NCI-H2081 (cell line): ENCODE measurements at places on chromosomes 5 and 9.

GRCh38 chr5:1484730-1485578, 38.8 kb downstream of the LPCAT1 start:
- DNase-seq: no peak

- no peak for DNase-seq
These were observed 5.3 kb downstream of the GSN start for GRCh38 chr9:121273064-121273775.

GRCh38 chr9:131299346-131299960, 9.9 kb downstream of the PLPP7 start:
- no peak for DNase-seq

GRCh38 chr5:155019601-155020226, 6.2 kb downstream of the KIF4B start:
- no peak for DNase-seq

DNA sequence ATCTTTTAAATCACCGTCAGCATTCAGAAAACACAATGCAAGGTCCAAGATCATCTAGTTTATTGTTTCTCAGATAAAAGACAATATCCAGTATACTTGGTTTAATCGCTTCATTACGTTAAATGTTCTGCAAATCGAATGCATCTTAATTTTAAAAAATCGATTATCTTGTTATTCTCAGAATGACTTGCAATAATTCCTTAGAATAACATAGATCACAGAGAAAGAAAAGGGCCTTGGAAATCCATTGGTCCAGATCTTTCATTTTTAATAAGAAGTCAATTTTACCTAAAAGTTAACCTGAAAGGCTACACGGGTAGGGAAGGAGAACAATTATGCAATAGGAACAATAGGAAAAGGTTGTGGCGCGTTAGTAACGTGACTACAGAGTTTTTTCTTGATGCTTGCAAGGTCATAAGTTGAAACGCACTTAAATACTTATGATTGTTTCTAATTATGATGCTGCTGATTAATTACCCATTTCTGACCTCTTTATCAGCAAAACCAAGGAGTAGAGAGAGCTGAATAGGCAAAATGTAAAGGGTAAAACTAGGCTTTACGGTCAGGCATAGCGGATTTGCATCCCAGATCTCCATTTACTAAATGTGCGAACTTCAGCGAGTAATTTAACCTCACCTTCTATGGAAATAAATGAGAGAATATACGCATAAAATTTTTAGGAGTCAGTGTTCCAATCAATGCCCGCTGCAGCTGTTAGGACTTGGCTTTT, 769 bp upstream of the LYRM7 start:
- no peak for DNase-seq

GRCh38 chr5:173733425-173733824, 117.0 kb upstream of the BOD1 start:
- no peak for DNase-seq

DNA sequence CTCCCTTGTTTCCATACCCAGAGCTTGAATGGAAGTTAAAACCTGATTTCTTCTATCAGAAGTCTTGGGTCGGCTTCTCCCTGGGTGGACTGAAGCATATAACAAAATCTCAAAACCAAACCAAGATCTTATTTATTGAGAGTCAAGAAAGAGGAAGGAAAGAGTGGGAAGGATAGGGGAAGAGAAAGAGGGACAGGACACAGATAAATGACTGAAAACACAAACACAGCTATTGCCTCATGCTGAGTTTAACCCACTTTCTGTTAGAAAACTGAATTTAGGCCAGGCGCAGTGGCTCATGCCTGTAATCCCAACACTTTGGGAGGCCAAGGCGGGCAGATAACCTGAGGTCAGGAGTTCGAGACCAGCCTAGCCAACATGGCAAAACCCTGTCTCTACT, 92.9 kb downstream of the PALM2AKAP2 start:
- no peak for DNase-seq

DNA sequence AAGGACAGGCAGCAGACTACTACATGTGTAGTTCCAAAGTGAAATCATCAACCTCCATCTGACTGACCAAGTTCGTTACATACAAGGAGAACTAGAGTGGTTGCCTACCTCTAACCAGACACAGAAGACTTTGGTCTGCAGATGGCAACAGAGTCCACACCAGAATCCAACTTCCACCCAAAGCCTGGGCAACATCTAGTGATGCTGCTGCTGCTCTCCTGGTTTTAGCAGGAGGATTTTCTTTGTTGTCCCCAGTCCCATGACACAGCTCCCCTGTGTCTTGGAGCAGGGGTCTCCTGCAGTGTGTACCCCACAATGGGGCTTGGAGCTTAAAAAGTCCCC, 46.4 kb upstream of the APC start:
- no peak for DNase-seq

DNA sequence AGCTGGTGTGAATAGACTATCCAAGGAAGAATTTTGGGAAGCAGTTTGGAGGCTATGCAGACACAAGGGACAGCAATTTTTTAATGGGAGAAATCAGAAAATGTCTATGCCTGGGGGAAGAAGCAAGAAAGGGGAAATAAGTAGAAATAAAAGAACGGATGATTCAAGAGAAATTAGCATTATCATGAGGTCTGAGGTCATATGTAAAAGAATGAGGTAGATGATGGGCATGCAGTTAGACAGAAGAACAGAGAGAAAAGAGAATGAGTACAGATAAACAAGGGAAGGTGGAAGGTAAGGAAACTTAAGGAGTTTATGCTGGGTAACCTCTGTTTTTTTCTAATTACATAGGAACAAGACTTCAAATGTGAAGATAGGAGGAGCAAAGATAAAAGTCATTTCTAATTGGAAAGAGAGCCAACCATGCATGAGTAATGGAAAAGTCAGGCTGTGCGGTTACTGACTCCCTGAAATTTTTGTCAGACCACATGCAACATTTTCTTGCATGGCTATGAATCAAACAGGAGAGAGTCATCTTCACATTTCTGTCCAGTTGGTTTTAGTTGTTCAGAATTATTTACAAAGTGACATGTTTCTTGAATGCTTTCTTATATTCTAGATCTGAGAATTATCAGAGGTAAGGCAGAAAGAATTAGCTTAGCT, 101.0 kb upstream of the PIK3R1 start:
- no peak for DNase-seq

DNA sequence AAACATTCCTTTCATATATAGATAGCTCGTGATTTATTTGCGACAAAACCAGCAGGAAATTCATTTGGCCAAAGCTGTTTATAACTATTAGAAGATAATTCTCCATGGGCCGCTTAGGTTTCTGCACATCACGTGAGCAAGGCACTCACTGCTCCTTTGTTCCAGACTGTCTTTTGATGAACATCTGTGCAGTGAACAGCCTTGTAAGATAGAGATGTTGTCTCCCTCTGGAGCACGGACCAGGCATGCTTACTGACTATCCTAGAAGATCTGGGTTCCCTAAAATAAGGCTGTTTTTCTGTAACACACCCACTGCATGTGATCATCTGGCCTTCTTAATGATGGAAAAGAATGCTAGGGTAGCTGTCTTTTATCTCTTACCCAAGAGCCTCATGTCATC, 30.9 kb downstream of the YIPF5 start:
- no peak for DNase-seq

DNA sequence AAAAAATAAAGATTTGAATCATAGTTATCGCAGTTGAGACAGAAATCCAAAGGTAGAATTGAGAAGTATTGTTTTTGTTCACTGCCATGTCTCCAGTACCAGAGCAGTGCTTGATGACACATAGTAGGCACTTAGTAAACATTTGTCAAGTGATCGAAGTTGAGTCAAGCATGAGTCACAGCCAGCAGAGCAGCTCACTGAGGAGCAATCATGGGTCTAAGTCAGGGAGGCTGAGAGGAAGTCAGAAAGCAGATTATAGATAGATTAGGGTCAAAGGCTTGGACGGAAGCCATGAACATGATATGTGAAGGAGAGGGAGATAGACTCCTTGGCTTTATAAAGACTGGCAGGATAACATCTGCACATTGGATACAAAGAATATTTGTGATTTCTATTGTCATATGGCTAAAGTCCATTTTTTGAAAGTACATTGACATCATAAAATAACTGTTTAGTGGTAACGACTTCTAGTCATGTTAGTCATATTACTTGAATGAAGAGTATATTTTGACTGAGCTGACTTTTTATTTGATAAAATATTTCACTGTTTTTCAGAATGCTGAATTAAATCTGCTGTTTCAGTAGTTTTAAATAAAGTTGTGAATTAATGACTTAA, 168.5 kb downstream of the RAB3C start:
- DNase-seq: no peak

DNA sequence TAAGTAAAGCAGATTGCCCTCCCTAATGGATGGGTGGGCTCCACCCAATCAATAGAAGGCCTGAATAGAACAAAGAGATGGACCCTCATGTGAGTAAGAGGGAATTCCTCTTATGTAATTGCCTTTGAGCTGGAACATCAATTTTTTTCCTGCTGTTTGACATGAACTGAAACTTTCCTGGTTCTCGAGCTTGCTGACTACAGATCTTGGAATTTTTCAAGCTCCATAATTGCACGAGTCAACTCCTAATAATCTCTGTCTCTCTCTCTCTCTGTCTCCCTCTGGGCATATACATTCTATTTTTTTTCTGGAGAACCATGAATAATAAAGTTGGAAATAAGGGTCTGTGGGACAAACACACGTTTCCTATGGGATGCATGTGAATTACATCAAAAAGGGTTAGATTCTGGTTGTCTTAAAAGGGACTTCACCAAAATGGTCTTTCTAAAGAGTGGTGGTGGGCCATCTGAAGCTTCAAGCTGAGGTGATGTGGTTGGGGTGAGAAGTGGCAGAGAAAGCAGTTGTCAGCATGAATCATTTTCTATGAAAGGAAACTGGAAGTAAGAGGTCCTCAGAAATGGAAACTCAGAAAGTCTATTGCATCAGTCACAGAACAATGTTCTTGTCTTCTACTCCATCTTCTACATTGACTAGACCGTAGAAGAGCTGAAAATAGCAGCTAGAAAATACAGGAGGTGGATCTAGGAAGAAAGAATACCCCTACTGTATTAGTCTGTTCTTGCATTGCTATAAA, 47.0 kb upstream of the HOMER1 start:
- DNase-seq: no peak

GRCh38 chr5:12245429-12245828, 341.2 kb upstream of the CTNND2 start:
- no peak for DNase-seq

GRCh38 chr9:128470560-128470959, 14.8 kb downstream of the ODF2 start:
- no peak for DNase-seq

DNA sequence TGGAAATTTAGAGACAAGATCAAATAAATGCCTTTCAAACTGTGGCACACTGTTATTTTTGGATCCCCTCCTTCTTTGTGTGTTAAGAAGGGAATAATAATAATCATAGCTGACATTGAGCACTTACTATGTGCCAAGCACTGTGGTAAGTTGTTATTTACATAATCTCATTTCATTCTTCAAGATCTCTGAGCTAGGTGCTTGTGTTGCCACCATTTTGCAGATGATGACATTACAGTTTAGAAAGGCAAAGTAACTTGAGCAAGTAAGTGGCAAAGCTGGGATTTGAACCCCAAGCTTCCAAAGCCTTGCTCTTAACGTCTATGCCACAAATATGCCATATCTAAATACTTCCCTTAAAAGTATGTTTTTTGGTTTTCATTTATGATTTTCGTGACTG, 121.8 kb upstream of the TMEM161B start:
- no peak for DNase-seq

DNA sequence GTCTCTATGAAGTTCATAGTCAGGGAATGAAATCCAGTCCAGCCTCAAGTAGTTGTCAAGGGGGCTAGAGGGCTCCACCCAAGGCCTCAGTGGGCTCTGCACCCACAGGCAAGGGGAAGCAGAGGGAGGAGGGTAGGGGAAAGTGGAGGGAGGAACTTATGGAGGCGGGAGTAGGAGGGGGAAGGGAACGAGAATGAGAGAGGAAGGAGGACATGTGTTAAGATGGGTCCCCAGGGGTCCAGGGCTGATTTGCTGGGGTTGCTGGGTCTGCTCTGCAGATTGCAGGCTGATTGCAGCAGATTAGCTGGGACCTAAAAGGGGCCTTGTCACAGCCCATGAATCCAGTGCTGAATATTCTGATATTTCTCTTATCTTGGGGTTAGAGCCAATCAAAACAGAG, 166.9 kb upstream of the IL12B start:
- no peak for DNase-seq

GRCh38 chr9:90665072-90665471, 22.4 kb upstream of the DIRAS2 start:
- no peak for DNase-seq

- peak; percentile 9 for DNase-seq
These were observed 10.5 kb downstream of the MLLT3 start for GRCh38 chr9:20611691-20612287.

- DNase-seq: no peak
These were observed 261.5 kb downstream of the NSG2 start for GRCh38 chr5:174307031-174307408.

DNA sequence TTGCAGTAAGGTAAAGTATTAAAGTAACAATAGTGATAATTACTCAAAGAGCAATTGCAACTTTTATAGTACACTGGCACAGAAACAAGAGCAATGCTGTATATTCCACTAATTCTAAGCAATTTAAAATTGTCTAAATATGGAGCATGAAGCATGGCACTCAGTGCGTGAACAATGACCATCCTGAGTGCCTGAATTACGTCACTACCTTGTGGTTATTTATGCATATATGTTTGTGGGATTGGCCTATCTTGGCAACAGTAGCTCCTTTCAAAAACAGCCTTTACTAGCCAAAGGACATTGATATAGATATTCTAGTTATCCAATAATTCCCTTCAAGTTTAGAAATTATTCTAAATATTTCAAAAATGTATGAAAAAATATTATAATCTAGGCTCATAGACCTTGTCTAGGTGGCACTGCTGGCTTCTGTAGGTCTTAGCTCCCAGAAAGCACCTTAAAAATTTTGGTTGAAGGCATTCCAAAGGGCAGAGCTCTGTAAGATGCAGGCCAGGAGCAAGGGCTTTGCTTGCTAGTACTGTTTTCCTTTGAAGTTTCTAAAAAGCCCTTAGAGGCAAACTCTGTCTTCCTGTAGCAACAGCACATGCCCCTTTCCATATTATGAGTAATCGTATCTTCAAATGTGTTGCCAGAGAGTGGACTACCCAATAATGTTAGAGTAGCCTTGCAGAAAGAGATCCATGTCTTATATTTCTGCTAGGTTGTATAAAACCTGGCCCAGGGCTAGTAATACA, 719.3 kb downstream of the NR2F1-AS1 start:
- DNase-seq: no peak

GRCh38 chr5:168317521-168318147, 26.2 kb downstream of the WWC1 start:
- DNase-seq: no peak
